ENCODE measurements at places on chromosomes 5 and 9.

DNA sequence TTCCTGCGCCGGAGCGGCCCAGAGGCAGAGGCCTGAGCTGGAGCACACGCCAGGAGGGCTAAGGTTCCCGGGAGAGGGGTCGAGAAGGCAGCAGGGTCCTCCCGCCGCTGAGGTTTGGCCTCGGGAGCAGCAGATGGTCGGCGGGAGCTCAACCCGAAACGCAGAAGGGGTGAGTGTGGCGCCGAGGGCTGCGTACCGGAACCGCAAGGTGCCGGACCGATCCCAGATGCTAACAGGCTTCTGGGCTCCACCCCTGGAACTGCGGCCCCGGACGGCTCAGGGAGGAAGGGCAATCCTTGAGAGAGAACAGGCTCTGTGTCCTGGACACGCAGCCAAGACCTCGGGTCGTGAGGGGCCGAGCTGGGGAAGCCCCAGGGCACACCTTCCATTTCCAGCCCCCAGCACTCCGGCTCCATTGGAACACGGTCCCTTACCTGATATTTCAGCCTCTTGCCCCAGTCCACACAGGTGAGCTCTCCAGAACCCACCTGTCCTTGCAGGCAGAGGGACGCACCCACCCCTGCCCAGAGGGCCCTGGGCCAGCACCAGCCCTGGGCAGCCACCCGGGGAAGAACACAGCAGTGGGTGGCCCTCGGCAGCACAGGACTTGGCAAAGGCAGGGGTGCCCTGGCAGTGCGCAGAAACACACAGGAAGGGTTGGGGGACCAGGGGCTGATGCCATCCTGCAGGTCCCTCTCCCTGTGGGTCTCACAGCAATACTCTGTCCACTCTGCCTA lies 1.4 kb downstream of the LHX3 start:
- no peak for DNase-seq

GRCh38 chr9:112080831-112081542 lies 94.1 kb downstream of the SUSD1 start:
- DNase-seq = no peak

DNA sequence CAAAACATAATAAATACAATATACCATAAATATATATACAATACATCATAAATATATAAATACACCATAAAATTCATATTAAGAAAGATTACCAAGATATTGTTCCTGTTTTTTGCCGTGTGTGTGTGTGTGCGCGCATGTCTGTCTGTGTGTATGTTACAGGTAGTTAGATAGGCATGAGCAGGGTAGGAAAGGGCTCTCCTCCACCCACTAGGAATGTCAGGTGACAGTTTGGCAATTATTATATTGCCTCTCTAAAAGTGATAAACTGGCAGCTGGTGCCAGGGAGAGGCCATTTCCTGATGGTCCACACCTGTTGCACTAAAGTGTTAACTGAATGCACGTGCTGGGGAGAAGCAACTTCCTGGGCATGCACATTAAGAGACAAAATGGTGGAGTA lies 232.8 kb downstream of the ADAMTS6 start:
- no peak for DNase-seq

DNA sequence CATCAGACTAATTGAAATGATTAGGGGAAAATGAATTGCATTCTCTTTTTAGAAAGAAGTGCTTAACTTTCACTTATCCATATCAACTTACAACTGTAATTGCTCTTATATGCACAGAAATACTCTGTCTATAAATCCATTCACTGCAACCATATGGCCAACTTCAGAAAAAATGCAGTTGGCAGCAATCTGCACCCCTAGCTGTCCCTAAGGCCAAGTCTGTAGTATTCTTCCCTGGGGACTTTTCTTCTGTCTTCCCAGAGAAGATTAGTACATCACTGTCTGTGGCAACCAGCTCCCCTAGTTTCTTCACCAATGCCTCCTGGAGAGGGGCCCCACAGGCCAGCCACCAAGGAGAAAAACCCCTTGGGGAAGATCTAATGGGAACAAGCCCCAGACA lies 45.4 kb downstream of the ABCA1 start:
- DNase-seq = no peak

- peak; percentile 25 for DNase-seq
These were observed 11.9 kb downstream of the GNPDA1 start for GRCh38 chr5:142000704-142001484.

Data from NB4 (cell line).